ENCODE measurements at places on chromosomes 13 and 19. TPM values are rescaled to one million over a fixed set of nuclear protein-coding genes. Genes with fewer than 3 reads are reported as not detected.

- no peak for DNase-seq
Observed at GRCh38 chr13:79306650-79307049, 99.4 kb downstream of the RBM26 start.

Gene TGFBR3L
- 10.8 TPM for total RNA-seq

Gene EDNRB
- total RNA-seq, result 21.7 TPM

Gene TMEM272
- 0.23 TPM for total RNA-seq

DNA sequence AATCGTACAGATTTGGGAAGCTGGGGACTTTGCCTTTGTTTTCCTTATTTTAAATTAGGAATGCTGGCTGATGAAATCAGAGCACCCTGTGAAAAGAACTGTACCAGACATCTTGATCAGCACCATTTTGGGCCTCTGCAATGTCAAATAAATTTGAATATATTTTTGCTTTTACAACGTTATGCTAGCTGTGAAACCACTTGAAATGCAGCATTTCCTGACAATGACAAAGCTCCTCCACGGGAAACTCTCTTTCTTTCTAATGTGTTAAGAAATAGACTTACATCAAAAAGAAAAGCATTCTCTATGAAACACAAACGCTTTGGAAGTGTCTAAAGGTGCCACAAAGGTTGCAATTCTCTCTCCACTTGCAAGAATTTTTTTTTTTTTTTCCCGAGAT is 47.1 kb upstream of the MAP3K10 start:
- no peak for DNase-seq

- DNase-seq, result no peak
Observed at GRCh38 chr13:42284068-42284467, 12.1 kb downstream of the AKAP11 start.

Gene RNF225
- 0.73 TPM for total RNA-seq

DNA sequence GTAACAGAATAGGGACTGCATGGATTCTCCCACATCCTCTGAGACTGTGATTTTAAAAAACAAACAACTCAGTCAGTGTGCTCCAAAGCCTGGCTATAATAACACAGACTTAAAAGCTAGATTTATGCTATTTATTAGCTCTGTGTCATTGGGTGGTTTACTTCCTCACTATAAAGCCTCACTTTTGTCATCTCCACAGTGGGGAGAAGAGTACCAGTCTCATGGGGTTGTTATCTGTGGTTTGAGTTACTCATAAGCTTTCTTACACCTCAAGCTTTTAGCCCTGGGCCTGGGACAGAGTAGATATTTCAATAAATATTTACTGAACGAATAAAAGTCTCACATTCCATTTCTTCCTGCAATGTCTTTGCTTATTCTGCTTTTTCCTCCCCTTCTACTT is 5.3 kb downstream of the RNASEH2B start:
- no peak for DNase-seq

Gene KRTDAP
- total RNA-seq, result not detected

DNA sequence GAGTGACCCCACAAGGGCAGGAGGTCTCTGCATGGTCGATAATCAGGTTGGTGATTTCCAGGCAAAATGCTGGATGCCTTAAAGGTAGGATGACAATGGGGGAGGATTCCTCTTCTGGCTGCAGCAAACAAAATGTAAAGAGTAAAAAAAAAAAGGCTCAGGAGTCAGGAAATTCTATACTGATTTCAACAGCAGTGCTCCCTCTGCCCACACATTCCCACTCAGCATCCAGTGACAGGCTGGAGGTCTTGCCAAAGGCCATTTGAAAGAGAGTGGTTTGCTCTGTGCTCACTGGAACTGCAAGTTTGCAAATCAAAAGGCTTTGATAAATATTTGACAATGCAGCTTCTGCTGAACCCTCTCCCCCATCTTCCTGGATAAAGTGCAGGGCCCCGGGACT is 135.4 kb downstream of the TNFRSF19 start:
- DNase-seq, result no peak

- DNase-seq, result no peak
Observed at GRCh38 chr19:32642771-32643170, 32.2 kb downstream of the ANKRD27 start.

- DNase-seq, result no peak
Observed at GRCh38 chr19:15280048-15280725, 47.9 kb upstream of the EPHX3 start.

Gene ZNF208
- total RNA-seq, result not detected

- peak; percentile 38 for DNase-seq
Observed at GRCh38 chr13:27194895-27195764, 23.5 kb upstream of the USP12 start.

DNA sequence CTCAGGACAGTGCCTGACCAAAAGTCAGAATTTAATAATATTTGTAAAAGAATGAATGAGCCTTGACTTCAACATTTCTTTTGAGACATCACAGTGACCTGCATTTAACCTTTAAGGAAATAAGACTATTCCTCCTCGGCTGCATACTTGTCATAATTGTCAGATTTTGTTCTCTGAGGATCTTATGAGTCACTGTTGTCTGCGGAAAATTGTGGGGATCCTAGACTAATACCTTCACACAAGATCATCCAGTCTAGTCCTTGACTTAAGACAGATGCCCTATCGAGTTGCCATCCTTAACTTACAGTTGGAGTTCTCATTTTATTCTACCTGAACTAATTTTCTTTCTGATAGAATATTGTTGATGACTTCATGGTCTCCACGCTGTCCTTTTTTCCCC is 198.4 kb downstream of the DLEU7 start:
- DNase-seq, result no peak

Gene TEX29
- not detected for total RNA-seq

Gene BCL3
- 15.5 TPM for total RNA-seq

DNA sequence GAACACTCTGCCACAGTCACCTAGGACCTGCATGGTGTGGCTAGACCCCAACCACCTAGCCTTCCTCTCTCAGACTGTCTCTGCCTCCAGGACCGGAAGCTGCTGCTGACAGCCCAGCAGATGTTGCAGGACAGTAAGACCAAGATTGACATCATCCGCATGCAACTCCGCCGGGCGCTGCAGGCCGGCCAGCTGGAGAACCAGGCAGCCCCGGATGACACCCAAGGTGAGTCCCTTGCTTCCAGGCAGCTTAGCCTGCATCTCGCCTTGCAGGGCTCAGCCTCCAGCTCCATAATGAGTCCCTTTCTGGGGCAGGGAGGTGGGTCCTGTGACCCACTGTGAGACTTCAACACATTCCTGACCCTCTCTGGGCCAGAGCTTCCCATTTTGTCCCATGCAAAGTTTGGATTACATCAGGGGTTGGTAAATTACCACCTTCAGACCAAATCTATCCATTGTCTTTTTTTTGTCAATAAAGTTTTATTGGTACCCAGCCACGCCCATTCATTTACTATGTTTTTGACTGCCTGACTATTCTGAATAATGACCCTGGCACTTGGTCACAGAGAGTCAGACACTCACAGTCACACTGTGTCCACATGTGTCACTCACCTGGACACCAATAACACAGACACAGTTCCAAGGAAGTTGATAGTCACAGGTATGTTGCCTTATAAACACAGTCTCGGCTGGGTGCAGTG is 13.4 kb downstream of the PKN1 start:
- DNase-seq, result no peak

- no peak for DNase-seq
Observed at GRCh38 chr13:93744886-93745285, 518.3 kb downstream of the GPC6 start.

DNA sequence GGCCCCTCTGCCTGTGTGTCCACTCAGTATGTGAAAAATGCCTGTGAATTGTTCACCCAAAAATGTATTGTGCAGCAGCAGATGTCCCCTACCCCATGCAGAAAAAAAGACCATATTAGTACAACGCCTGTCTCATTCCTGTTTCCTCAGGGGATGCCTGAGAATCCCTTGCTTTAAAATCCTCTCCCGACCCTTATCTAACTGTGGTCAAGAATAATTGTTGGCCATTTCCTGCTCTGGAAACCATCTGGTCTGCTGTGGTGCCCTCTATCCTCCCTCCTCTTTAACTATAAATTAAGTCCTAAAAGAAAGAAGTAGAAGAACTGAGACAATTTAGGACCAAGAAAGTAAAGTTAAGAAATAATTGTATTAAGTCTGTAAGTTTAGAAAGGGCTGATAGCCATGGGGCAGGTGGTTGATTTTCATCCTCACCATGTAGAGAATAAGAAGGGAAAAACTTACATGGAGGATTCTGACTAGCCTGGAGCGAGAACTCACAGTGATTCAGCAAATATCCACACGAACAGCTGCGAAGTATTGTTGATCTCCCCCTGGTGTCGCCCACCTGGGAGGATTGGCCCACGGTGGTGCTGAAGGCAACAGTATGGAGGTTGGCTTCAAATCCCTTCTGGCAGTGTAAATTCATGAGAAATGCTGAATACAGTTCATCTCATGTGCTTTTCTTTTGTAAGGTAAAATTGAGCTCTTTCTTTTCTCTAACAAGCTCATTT is 85.6 kb downstream of the COL4A2 start:
- no peak for DNase-seq
